ENCODE measurements at places on chromosomes 12 and 14.

- DNase-seq: no peak
Measured at GRCh38 chr12:83476695-83477690, 790.3 kb downstream of the TMTC2 start.

DNA sequence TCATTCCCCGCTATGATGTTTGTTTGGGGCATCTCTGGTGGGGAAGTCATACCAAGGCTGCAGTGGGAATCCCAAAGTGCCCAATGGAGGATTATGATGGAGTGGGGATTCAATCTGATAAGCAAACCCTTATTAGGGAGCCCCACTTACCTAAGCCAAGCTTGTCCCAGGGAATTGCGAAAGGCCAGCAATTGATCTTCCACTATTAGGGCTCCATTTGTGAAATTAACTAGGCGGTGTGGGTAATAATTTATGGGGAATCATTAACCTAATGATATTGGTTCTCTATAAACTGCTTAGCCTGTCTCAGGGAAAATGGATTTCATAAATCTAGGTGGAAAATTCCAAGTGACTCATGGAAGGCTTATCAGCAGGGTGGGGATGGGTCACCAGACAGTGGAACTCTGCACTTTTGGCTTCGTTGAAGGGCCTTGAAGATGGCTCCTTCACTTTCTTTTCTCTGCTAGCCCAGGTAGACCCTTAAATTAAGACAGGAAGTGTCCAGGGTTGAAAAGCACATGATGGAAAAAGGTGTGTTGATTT lies 113.0 kb upstream of the WSCD2 start:
- no peak for DNase-seq

DNA sequence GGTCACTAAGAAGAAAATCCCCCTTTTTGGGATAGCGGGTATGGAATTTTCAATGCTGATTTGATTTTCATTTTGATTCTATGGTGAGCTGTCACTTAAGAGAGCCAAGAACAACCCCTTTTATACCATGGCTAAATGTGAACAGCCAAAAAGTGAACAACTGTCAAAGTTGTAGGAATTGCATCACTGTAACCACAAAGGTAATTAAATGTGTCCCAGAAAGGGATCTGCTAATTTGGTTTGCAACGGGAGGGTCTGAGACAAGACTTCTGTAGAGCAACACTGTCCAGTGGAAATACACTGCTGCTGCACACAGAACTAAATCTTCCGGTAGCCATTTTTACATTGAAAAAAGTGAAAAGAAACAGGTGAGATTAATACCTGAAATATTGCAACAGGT lies 14.6 kb downstream of the CHST11 start:
- no peak for DNase-seq

GRCh38 chr14:101643651-101644050 lies 82.4 kb downstream of the DIO3 start:
- no peak for DNase-seq
